ENCODE measurements at places on chromosomes 6 and 20.
A peak's percentile ranks its signal among the peaks of the same experiment; 100 is the strongest.

GRCh38 chr20:57622579-57623381 lies 2.6 kb upstream of the ZBP1 start:
- DNase-seq = peak; percentile 55

GRCh38 chr6:46935687-46936086 lies 13.9 kb upstream of the ADGRF5 start:
- DNase-seq = no peak

- no peak for DNase-seq
Observed at GRCh38 chr6:153063936-153064335, 61.4 kb upstream of the MTRF1L start.

GRCh38 chr20:13337090-13337784 lies 116.2 kb downstream of the ISM1 start:
- no peak for DNase-seq

DNA sequence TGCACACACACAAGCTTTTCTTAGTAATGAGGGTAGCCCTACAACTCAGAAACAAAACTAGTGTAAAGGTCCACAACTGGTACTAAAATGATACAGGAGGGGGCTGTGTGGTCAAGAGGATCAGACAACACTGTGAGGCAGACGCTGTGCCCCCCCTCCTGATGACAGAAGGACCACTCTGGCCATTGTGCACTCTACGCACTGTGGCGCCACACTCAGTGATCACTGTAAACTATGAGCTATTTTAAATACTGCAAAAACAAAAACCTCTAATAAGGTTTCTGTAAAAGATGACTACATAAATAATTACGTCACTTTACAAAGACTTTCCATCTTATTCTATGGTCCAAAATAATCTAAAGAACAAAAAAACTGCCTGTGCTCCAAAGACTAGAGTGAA lies 96.1 kb downstream of the SLC23A2 start:
- DNase-seq = no peak

GRCh38 chr6:12331474-12331873 lies 41.3 kb downstream of the EDN1 start:
- no peak for DNase-seq

DNA sequence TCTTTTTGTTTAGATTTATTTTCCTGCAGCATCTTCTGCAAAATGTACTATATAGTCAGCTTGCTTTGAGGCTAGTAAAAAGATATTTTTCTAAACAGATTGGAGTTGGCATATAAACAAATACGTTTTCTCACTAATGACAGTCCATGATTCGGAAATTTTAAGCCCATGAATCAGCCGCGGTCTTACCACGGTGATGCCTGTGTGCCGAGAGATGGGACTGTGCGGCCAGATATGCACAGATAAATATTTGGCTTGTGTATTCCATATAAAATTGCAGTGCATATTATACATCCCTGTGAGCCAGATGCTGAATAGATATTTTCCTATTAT lies 3.2 kb downstream of the FOXC1 start:
- DNase-seq = no peak

- no peak for DNase-seq
Observed at GRCh38 chr20:3648951-3649350, 14.2 kb downstream of the GFRA4 start.

DNA sequence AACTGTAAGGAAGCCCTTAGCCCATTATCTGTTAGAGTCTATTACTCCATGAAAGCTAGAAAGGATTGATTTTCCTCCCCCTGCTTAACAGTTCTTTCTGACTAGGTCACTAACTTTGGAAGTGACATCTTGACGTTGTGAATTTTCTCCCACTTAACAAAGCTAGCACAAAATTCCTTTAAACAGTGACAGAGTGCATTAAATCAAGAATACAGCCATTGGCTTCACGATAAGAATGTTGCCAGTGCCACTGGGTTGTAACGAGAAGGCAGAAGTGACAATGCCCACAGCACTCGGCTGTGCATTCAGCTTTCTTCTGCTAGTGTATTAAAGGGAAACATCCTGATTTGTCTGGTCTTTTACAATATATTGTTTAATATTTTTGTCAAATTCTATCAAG lies 182.7 kb upstream of the DTNBP1 start:
- no peak for DNase-seq

DNA sequence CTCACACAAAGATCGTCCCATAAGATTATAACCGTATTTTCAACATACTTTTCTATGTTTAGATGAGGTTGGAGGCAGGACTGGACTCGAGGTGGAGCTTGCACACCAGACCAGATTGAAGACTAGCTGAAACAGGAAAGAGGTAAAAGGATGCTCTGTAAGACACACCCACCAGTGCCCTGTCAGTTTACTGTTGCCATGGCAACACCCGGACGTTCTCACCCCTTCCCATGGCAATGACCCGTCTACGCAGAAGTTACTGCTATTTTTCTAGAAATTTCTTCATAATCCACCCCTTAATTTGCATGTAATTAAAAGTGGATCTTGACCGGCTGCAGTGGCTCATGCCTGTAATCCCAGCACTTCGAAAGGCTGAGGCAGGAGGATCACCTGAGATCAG lies 13.6 kb upstream of the SRSF6 start:
- no peak for DNase-seq

GRCh38 chr6:111757342-111757741 lies 115.9 kb downstream of the FYN start:
- no peak for DNase-seq

GRCh38 chr6:17224056-17224455 lies 57.1 kb upstream of the RBM24 start:
- DNase-seq = no peak

DNA sequence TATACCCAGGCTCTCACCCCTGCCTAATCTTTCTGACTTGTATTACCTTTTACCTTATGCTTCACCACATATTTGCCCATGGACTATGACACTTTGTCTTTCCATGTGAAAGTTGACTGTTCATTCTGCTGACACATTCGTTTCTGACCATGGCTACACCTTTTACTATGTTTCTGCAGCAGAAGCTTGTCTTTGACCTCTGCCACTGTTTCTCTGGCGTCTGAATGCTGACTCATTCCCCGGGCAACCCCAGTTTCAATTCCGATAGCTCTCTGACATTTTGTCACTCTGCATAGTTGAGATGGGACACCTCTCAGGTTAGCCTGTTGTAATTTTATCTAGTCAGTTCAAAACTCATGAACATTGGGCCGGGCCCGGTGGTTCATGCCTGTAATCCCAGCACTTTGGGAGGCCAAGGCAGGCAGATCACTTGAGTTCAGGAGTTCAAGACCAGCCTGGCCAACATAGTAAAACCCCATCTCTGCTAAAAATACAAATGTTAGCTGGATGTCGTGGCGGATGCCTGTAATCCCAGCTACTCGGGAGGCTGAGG lies 50.7 kb downstream of the SLC26A8 start:
- DNase-seq = no peak

- DNase-seq = no peak
Observed at GRCh38 chr6:4656106-4656505, 120.1 kb upstream of the CDYL start.

- DNase-seq = peak; percentile 53
Observed at GRCh38 chr6:43952746-43953145, 174.5 kb downstream of the MRPL14 start.

GRCh38 chr20:58359441-58359840 lies 29.6 kb upstream of the VAPB start:
- DNase-seq = no peak

DNA sequence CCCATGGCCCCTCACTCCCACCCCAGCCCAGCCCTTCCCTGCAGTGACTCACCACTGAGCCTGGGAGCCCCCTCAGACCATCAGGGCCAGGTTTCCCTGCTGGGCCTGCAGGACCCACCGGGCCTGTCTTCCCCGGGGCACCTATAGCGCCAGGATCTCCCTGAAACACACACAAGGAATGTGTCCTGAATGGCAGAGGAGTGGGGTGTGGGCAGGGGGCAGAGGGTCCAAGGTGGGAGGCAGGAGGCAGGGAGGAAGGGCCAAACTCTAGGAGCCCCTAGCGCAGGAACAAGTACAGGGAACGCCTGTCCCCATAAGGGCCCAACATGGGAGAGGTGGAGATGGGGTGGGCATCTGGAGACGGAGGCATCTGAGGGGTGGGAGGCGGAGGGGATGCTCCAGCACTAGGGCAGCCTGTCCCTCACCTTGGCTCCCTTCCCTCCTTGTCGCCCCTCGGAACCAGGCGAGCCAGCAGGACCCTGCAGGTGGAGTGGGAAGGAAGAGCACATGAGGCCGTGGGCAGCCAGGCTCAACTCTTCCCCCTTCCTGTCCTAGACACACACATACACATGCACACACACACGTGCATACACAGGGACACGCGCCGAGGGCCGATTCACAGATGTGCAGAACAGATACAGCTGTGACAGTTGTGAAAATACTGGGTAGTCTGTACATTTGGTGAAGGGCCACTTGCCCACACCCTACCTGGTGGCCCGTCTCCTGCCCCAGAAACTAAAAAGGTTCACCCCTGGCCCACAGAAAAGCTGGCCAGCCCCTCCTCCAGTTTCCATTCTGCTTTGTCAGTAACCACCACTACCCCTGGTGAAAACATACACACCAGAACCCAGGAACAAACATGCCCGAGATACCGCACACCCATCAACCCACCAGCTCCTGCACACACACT lies 24.6 kb downstream of the COL11A2 start:
- no peak for DNase-seq

GRCh38 chr6:25006565-25007001 lies 70.8 kb upstream of the RIPOR2 start:
- peak; percentile 90 for DNase-seq

GRCh38 chr20:22533823-22534751 lies 50.3 kb downstream of the FOXA2 start:
- DNase-seq = no peak

GRCh38 chr6:136793363-136793762 lies 1.1 kb upstream of the MAP3K5 start:
- DNase-seq = no peak

GRCh38 chr6:20811109-20811761 lies 277.0 kb downstream of the CDKAL1 start:
- DNase-seq = peak; percentile 75

DNA sequence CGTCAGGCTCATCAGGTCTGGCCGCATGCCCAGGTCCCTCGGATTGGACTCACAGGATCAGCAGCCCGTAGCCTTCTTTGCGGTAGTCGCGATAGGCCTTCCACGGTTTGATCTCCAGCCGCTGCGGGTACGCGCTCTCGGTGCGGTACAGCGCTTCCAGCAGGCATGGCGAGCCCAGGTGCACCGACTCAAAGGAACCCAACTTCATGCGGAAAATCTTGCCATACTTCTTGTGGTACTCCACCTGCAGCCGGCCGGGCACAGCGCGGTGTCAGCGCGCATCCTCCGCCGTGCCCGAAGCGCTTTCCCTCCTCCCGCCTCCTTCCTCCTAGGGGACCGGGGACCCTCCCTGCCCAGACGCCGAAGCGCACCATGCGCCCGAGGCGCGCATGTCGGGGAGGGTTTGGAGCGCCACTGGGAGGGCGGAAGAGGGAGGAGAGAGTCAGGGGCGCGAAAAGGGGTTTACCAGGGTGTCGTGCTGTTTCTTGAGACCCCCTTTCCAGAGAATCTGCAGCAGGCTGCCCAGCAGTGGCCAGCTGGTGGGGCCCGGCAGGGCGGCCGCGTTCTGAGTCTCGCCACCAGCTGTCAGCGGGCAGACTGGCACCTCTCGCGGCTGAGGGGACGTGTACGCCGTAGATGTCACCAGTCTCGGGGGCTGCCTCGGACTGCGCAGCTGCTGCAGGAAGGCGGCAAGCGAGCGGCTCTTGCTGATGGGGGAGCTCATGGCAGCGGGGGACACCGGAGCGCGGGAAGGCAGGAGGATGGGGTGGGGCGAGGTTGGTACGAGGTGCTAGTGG lies 732 bp downstream of the CYP24A1 start:
- no peak for DNase-seq

GRCh38 chr20:34876406-34877282 lies at the start of gene ACSS2:
Gene ACSS2 (plus strand): TSS chr20:34876612. CDS start chr20:34876646, 34 bp downstream.
- no peak for DNase-seq

- DNase-seq = peak; percentile 9
Observed at GRCh38 chr20:13441388-13441787, 197.3 kb downstream of the TASP1 start.

All from hematopoietic multipotent progenitor cell treated with erythropoietin and hydrocortisone succinate and interleukin-3 and kit ligand, for 4 days (in vitro differentiated cells).